KBM-7 (cell line): ENCODE measurements at places on chromosomes 16 and 17.

DNA sequence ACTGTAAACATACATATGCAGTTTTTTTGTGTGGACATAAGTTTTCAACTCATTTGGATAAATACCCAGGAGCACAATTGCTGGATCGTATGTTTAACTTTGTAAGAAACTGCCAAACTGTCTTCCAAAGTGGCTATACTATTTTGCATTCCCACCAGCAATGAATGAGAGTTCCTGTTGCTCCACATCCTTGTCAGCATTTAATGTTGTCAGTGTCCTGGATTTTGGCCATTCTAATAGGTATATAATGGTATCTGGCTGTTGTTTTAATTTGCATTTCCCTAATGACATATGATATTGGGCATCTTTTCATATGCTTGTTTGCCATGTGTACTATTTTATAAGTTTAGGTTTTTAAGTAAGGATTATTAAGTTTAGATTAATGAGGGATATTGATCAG lies 14.1 kb downstream of the TANGO6 start:
- no peak for DNase-seq

- no peak for DNase-seq
Measured at GRCh38 chr17:8609910-8610309, 20.6 kb downstream of the MYH10 start.

DNA sequence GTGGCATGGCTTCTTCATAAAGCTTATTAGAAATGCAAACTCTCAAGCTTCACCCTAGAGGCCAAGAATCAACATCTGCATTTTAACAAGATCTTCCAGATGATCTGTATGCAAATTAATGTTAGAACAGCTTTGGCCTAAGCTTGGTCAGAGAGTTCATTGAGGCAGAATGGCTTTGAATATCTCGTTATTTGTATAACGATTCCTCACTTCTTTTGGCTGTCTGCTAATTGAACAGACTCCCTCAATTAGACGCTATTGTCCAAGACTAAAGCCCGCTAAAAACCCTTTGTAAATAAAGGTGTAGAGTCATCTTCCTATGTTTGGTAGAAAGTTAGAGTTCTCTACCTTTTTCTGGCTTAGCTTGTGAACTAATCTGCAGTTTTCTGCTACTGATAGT lies 1453.7 kb downstream of the CDH8 start:
- no peak for DNase-seq

GRCh38 chr16:4283939-4284338 lies 11.1 kb upstream of the TFAP4 start:
- no peak for DNase-seq

DNA sequence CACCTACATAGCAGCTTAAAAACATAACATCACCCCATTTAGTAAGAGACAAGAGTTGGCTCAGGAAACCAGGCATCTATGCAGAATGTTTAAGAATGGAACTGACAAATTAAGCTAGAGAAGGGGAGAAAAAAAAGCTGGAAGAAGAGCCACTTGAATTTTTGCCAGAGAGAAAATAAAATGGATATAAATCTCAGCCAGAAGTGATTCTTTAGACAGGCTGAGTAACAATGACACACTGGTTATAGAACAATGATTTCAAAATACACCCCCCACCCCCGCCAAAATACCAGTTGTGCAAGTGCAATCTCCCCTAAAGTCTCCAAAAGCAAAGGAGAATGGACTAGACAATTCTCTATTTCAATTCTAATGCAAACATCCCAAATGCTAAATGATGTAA lies 22.4 kb downstream of the LSM12 start:
- no peak for DNase-seq

DNA sequence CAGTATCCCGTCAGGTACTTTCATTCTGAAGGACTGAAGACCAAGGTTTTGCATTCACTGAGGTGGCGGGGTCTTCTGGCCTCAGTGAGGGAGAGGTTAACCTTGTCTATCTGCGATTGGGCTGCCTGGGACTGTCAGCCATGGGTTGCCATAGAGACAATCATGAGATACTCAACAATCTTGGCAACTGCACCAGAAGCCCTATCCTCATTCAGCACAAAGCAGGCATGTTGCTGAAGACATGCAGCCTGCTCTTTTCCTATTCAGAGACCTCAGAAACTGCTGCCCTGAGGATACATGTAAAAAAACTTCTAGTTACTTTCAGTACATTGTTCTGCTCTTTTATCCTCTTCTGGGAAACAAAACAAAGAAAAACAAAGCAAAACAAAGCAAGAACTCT lies 146.3 kb upstream of the PIRT start:
- no peak for DNase-seq

DNA sequence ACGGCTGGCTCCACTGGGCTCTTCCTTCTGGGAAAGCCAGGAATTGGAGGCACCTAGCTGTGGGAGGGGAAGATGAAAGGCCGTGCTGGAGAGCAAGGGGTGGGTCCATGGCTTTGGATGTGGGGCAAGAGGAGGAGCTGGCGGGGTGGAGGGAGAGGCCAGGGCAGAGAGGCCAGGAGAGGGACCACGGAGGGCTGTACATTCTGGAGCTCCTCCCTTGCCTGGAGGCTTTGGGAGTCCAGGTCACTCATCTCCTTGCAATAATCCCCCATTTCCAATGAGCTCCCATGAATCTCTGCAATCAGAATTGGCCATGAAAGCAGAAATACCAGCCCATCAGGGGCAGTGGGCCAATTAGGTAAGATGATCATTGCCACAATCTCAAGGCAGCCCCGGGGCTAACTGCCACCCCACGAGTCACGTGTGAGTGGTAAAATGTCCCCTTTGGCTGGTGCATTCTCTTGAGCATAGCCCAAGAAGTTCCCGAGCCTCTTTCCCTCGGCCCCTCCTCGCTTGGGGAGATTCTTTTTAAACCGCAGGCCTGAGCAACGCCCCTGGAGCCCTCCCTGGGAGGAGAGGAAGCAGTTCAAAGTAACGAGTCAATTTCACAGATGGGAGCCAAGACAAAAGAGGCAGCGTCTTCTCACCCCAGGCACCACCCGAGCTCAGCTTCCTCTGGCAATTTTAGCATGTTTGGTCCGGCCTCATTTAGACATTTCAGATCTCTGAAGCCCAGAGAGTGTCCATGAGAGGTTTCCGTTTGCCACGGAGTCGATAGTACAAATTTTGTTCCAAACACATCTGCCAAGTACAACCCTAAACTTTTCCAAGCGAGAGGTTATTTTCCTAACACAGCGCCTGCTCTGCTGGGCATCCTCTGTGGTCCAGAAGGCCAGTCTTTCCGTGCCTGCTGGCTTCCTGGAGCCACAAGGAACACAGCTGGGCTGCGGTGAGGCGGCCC lies 13.4 kb downstream of the RTN4RL1 start:
- peak; percentile 72 for DNase-seq

DNA sequence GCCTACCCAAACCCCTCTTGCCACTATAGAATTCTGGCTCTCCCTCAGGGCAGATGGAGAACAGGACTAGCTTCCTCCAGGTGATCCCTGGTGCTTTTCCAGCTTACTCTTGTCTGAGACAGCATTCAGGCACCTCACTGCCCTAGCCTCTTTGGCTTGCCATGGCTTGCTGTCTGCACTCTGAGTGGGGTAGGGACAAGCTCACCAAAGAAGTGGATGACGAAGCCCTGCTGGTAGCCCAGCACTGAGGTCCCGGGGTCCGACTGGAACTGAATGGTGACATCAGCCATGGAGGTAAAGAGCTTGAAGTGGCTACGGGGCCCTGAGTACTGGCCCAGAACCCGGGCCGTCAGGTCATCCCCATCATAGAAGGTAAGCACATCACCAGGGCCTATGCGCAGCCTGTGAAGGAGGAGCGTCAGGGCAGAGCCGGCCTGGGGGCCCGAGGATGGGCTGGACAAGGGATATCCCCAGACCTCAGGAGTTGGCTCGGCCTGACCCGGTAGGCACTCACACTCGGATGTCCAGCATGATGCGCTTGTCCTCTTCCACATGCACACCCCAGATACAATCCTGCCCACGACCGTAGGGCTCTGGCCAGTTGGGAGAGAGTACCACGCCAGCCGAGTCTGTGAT lies 7.6 kb upstream of the PHF12 start:
- no peak for DNase-seq

GRCh38 chr17:63945784-63946439 lies 13.8 kb upstream of the CD79B start:
- no peak for DNase-seq

DNA sequence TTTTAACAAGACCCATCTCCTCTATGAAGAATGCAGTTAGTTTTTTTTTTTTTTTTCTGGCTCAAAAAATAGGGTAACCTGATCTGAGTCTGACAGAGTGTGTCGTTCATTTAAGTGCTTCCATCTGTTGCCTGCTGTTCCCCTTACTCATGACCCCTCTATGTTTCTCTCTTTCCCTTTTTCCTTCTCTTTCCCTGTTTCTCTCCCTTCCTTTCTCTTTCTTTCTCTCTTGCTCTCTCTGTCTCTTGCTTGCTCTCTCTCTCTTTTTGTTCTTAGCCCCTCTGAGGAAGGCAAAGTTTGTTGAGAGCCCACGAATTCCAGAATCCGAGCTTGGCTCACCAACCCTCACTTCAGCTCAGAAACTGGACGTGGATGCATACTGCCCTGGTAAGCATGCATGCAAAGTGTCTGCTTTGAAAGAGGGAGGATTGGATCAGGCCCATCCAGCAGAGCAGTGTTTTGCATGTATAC lies 185.0 kb downstream of the TANC2 start:
- no peak for DNase-seq

GRCh38 chr17:19724501-19725420 lies 8.4 kb upstream of the SLC47A2 start:
- peak; percentile 18 for DNase-seq

DNA sequence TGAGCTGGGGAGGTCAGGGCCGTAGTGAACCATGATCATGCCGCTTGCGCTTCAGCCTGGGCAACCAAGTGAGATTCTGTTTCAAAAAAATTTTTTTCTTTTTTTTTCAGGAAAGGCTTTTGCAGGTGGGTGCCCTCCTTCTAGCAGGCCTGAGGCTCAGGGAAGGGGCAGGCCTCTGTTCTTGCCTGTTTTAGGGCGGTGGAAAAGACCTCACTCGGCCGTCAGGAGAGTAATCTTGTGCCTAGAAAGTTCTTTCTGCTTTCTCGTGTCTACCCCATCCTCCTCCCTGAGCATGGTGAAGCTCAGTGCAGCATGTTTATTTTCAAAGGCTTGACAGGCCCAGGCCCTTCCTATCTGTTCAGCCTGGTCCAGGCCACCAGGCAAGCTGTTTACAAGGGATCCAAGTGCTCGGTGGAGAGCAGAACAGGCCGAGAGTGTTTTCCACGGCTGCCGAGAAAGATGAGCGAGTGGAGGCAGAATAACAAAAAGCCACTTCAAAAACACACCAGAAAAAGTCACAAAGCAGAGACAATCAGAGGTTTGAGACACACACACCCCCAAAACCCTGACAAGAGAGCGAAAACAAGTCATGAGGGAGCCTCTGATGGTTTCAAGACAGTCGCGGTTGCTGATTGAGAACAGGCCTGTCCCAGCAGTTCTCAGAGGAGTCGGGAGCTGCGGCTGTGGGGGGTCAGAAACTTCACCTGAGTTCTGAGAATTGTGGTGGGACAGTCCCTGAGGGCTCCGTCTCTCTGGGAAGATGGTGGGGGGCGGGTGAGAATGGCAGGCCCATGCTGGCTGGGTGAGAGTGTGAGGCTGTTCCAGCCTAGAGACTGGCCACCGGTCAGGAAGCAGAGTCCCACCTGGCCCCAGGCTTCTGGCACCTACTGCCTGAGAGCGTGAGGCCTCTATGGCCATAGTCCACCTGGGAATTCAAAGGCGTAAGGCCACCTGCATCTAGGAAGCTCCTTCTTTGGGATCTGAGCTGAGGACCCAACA lies 37.5 kb upstream of the CCR7 start:
- DNase-seq: no peak
